K562 (cell line): ENCODE measurements at places on chromosomes 7 and 10. TPM values are rescaled to one million over a fixed set of nuclear protein-coding genes. Genes with fewer than 3 reads are reported as not detected.

Gene KIAA1549
- 0.25 and 0.29 TPM in 2 replicates for total RNA-seq

Gene RET
- total RNA-seq, result 0.04 TPM in 1 of 2 replicates, not detected in the other

Gene MSMB
- not detected in 2 replicates for total RNA-seq

Gene ADGRA1
- not detected in 2 replicates for total RNA-seq

Gene NRCAM
- 0.13 and 0.20 TPM in 2 replicates for total RNA-seq
